NCI-H2171 (cell line): ENCODE measurements at places on chromosomes 16 and 17.

DNA sequence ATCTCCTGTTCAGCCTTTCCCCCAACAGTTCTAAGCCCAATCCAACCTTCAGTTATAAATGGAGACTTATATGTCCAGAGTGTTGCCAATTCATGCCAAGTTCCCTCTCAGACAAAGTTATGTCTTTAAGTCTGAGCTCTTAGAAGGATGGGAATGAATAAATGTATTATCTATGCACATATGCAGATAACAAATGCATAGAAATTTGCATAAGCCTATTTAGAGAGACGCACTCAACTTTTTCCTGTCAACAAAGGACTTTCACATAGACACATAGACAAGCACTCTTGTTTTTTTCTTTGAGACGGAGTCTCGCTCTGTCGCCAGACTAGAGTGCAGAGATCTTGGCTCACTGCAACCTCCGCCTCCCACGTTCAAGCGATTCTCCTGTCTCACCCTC is 95.1 kb downstream of the SOX9 start:
- DNase-seq, result no peak

- no peak for DNase-seq
These were observed 47.7 kb downstream of the SMURF2 start for GRCh38 chr17:64614266-64615027.

GRCh38 chr16:558298-559020 is 1.7 kb upstream of the PRR35 start:
- no peak for DNase-seq

DNA sequence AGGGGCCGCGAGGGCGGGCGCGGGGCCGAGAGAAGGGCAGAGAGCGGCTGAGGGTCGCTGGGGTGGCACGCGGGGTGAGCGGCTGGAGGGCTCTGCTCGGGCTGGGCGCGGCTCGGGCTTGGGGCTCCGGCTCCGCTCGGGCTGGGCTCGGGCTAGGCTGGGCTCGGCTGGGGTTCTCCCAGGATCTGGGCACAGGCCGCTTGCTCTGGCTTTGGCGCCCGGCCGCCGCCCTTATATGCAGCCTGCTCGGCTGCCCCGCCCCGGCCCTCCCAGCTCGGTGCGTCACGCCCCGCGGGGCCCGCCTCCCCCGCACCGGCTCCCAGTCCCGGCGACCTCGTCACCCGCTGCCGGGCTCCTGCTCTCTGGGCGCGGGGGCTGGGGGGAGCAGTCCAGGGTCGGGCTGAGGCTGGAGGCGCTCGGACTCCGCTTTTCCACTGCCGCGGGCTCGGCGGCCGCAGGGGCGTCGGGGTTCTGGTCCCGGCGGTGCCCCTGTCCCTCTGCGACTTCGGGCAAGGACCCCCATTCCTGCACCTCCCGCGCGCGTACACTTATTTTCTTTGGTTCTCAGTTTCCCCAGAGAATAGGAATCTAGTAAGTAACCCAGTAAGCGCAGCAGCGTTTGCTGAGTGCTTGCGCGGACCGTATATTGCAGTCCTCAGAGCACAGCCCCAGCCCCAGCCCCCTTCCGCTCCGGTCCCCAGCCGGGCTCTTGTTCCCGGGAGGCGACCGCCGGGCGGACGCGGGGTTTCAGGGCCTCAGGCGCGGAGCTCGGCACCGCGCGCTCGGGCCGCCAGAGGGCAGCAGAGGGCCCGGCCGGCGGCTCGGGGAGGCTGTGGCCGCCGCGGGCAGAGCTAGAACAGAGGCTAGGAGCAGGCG is at the start of gene RASD1:
RASD1 (minus strand) TSS at position 207 of the 876 bp plus-strand sequence. CDS start 214 bp downstream, outside the sequence.
- peak; percentile 71 for DNase-seq

- no peak for DNase-seq
These were observed 5.0 kb downstream of the CDH16 start for GRCh38 chr16:66913711-66914110.

DNA sequence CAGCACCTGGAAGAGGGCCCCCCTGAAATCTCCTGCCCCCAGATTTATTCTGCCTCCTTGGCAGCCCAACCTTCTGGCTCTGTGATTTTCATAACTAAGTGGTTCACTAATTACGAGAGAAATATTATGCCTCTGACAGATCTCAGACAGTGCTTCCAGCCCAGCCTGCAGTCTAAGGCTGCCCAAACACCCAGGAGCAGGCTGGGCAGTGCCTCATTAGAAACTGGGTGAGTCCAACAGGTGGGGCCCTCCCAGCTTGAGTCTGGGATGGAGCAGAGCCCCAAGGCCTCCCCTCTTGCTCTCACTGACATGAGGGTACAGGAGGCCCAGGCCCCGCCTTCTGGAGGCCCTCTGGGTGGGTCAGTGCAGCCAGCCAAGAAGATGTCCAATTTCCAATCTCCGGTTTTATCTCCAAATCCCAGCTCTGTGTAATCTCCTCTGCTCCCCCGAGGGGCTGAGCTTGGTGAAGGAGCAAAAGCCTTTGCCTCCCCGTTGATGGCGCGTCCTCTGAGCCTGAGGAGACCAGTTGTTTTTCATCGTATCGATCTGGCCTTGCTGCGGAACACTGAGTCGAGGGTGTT is 20.1 kb upstream of the ABCC3 start:
- no peak for DNase-seq

DNA sequence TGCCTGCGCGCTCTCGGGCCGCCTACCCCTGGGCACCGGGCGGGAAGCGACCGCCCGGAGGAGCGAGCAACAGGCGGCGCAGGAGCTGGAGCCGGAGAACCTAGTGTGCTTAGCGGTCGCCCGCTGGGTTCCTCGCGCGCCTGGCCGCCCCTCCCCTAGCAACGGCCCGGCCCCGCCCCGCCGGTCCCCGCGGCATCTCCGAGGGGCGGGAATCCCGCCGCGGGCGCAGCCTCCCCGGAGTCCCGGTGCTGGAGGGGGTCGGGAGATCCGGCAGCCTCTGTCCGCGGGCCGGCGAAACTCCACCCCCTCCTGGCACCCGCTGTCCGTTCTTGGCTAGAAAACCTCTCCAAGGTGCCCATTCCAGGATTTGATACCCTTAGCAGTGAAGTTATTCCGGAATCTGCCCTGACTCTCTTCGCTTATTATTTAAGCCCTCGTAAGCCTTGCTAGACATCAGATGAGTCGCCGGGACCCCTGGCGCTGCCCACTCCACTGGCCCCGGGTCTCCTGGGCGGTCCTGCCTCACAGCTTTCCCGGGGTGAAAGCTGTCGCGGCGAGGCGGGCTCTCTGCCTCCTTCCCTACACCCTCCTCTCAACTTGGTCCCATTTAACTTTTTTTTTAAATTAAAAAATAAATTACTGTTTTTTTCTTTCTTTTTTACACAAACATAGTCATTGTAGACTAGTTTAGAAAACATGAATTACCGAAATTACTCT is at the start of gene RPRML:
RPRML (minus strand) TSS at position 107 of the 717 bp plus-strand sequence. CDS start 246 bp downstream, outside the sequence.
- DNase-seq, result peak; percentile 42

DNA sequence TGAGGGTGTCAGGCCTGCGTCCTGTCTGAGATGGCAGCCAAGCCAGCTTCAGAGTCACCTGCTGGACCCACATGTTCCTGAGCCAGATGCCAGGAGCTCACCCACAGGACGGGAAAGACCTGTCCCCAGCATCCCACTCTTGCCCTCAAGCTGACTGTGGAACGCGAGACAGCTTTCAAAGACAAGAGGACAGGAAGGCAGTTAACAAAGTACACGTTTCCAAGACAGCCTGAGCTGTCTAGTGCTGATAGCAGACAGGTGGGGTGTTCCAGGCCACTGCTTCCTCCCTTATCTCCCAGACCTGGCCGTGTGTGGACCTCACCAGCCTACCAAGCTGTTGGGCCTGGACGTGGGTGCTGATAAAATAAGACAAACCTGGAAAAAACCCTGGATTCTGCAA is 13.2 kb downstream of the CMTM3 start:
- DNase-seq, result no peak

- no peak for DNase-seq
These were observed 13.8 kb downstream of the IL4R start for GRCh38 chr16:27327586-27327915.

DNA sequence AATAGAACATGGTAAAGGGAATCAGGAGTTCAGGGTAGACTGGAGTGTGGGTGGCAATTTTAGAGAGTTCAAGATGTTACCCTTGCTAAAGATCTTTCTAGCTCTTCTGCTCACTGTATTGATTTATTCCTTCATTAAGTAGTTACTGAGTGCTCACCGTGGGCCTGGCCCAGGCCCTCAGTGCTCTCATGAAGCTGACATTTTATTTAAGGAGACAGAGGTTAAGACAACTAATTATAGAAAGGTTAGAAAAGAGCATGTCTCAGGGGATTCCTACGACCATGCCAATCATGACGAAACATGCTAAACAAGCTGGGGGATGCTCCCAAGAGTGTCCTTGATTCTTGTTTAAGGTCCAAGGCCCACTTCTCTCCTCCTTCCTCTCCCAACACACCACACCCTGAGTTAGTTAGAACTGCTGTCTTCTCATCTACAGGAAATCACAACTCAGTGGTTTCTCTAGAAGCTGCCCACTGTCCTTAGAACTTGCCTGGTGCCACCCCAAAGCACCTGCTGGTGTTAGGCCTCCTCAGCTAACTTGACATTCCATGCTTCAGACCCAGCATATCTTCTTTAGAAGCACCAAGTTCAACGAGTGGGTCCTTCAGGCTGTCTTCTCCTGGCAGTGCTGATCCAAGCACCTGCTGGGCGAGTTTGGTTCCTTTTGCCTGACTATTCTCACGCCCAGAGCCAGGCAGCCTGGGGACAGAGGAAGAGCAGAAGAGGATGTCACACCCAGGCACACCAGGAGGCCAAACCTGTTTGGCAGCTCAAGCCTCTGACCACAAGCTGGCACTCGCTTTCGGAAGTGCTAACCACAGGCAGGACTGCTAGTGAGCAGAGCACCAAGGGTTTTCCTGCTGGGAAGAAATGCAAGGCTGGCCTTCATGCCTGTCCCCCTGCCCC is 79.0 kb downstream of the GAS7 start:
- DNase-seq, result no peak

DNA sequence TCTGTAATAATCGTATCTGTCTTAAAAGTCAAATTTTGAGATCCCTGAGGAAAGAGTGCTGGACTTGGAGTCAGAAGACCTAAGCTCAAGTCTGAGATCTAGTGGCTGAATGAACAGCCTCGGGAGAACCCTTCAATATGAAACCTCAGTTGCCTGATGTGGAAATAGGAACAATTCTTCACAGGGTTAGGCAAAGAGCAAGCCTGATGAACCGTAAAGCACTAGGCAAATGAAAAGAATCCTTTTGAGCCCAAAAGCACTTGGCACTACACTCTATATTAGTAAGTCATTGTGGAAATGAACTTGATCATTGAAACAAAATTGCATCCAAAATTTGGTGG is 20.2 kb downstream of the TXNDC11 start:
- no peak for DNase-seq
